ENCODE measurements at places on chromosomes 7 and 10.

- H3K4me3 ChIP-seq, result no peak overlapping the region
- H3K4me1 ChIP-seq, result no peaks in the 10 kb centered on the region
- H3K27ac ChIP-seq, result no peak overlapping the region
- H3K27me3 ChIP-seq, result no peaks in the 10 kb centered on the region
- no peaks in the 10 kb centered on the region for H3K36me3 ChIP-seq
Observed at GRCh38 chr10:51137756-51138529, 63.7 kb downstream of the PRKG1 start.

- peaks cover 21% of the 10 kb centered on the region for H3K36me3 ChIP-seq
- H3K4me3 ChIP-seq, result peak overlapping the region; percentile 91
- H3K27me3 ChIP-seq, result no peaks in the 10 kb centered on the region
- H3K27ac ChIP-seq, result peak overlapping the region; percentile 96
- H3K4me1 ChIP-seq, result peaks cover 27% of the 10 kb centered on the region
Observed at GRCh38 chr10:122981066-122981464, 864 bp downstream of the PSTK start.

DNA sequence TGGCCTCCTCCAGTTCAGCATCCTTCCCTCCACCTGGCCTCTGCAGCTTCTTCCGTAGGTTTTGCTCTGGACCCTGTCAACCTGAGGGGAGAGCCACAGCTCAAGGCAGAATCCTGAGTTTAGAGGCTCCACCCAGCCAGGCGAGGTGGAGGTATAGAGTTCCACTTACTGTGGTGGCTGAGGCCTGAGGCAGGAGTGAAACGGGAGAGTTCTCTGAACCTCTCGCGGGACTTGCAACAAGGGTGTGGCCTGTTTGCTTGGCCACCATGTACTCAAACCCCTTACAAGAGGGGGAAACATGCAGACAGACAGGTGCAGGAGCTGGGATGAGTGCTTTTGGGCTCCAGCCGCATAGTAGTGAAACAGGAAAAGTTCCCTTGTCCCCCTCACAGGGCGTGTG, 154.0 kb upstream of the C7orf33 start:
- peaks cover 6% of the 10 kb centered on the region for H3K4me1 ChIP-seq
- DNase-seq, result no peak
- H3K4me3 ChIP-seq, result no peak overlapping the region
- H3K36me3 ChIP-seq, result peaks cover 1% of the 10 kb centered on the region
- peaks cover 17% of the 10 kb centered on the region for H3K27me3 ChIP-seq

DNA sequence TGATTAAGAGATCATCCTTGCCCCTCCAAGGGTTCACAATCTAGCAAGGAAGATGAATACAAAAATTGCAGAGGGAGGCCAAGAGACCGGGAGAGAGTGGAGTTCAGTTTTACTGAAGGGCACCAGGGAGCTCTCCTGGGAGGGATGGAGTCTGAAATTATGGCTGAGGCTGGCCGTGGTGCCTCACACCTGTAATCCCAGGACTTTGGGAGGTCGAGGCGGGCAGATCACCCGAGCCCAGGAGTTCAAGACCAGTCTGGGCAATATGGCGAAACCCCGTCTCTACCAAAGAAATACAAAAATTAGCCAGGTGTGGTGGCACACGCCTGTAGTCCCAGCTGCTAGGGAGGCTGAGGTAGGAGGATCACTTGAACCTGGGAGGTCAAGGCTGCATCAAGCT, 51.4 kb upstream of the MXI1 start:
- DNase-seq, result no peak
- H3K36me3 ChIP-seq, result peaks cover 9% of the 10 kb centered on the region
- peak overlapping the region; percentile 75 for H3K27ac ChIP-seq
- H3K27me3 ChIP-seq, result peaks cover 89% of the 10 kb centered on the region

DNA sequence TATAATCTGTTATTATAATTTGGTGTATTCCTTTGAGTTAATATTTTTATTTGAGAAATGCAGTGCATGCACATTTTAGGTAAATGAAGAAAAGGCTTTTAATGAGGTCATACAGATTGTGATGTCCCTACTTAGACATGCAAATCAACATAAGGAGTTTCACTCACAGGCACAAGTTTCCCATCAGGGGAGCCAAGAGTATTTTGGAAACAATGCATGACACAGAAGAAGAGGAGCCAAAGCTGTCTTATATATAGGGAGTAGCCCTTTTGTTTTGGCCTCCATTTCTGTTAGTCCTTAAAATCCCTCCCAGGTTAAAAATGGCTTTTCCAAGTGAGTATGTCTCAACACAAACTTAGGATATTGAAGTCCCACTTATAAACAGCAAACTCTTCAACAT, 703.4 kb upstream of the ANKRD30A start:
- no peak overlapping the region for H3K27ac ChIP-seq
- no peak for DNase-seq
- H3K4me1 ChIP-seq, result no peaks in the 10 kb centered on the region
- no peak overlapping the region for H3K4me3 ChIP-seq

DNA sequence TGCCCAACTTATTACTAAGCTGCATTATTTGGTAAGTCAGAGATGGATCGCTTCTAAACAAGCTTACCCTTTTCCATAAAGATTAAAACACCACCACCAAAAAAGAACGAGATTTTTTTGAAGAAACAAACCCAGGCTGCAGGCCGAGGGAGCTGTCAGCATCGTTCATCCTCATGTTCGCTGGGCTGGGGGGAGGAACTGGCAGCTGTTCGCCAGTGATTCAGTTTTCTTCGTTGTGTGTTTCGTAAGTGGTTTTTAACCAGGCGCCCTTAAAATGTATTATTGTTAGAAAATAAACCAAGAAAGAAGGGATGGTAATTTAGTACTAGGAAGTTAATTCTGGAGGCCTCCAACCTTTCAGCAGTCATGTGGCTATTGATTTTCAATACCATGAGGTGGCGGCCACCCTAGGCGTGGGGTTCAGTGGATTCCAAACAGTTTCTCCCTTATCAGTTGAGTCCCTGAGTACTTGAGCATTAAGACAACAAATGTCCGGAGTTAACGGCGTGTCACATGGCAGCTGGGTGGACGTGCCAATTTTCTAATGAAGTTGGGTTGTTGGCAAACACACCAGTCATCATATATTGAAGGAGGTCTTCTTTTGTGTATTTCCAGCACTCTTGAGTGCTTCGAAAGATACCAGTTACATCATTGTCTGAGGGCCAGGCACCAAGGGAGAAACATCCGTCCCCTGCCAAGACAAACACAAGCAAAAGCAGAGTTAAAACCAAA, 173.2 kb downstream of the EBF3 start:
- H3K36me3 ChIP-seq, result peaks cover 6% of the 10 kb centered on the region
- H3K27ac ChIP-seq, result no peak overlapping the region
- no peaks in the 10 kb centered on the region for H3K4me1 ChIP-seq

DNA sequence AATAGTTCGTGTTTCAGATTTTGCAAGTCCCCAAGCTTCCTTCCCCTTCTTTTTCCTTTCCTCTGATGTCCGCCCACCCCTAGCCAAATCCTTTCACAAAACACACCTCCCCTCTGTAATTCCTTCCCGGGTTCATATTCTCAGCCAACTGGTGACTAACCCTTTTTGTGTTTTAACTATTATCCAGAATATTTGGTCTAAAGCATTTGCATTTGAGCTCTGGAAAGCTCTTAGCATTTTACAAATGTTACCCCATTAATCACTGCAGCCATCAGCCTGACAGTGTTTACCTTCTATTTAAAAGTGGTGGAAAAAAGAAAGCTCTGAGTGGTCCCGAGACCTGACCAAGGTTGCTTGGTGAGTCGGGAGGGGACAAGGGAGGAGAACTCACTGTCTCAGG, 139.0 kb downstream of the CREB5 start:
- H3K27ac ChIP-seq, result no peak overlapping the region
- peaks cover 43% of the 10 kb centered on the region for H3K27me3 ChIP-seq
- no peaks in the 10 kb centered on the region for H3K4me1 ChIP-seq
- no peak overlapping the region for H3K4me3 ChIP-seq

DNA sequence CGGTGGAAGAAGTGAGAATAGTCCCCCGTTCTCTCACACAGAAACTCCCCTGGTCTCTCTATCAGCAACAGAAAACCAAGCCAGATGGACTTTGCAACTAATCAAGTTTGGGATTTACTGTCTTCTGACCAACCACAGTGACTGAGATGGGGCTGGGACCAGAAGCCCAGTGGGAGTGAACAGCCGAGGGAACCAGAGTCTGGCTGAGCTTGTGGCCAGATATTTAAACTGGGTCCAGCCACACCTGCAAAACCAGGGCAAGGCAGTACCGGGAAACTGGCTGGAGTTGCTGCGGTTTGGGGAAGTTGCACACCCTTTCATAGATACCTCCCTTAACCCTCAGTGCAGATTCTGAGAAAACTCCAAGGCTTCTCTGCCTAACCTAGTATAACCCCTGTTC, 6.0 kb downstream of the GSTK1 start:
- peaks cover 32% of the 10 kb centered on the region for H3K36me3 ChIP-seq
- no peak overlapping the region for H3K4me3 ChIP-seq
- no peak overlapping the region for H3K27ac ChIP-seq
- no peaks in the 10 kb centered on the region for H3K27me3 ChIP-seq

DNA sequence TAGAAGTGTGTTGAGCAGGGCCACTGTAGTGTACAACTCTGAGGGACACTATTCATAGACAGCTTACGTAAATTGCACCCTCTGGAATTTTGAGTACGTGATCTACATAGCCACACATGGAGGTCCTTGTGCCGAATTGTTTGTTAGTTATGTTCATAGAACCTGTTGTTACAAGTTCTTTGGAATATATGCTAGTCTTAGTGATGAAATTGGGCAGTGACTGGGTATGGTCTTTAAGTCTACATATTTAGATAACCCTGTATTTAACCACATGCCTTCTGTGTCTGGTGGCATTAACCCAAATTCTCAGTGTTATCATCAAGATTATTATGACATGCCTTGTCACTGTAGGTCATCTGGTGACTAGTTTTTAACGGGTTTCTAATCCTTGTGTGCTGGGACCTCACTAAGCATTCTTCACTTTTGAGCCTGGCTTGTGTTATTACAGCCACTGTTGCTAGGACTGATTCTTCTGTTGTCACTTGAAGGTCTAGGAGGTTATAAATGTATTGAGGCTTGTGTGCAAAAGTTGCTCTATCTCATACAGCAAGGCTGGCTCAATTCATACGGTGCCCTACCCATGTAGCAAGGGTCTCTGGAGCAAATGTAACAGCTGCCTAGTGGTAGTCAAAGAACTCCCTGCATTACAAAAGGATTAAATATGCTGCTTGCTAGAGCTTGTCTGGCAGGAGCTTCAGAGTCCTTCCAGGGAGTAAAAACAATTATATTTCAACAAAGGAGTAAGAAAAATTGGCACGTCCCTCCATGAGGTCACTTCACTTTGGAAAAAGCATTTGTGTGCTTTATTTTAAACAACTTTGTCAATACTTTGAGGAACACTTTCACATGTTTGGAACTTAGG, 65.4 kb downstream of the CDK14 start:
- H3K27me3 ChIP-seq, result no peaks in the 10 kb centered on the region
- H3K27ac ChIP-seq, result no peak overlapping the region
- no peaks in the 10 kb centered on the region for H3K36me3 ChIP-seq
- no peak for DNase-seq
- no peak overlapping the region for H3K4me3 ChIP-seq
- no peaks in the 10 kb centered on the region for H3K4me1 ChIP-seq

DNA sequence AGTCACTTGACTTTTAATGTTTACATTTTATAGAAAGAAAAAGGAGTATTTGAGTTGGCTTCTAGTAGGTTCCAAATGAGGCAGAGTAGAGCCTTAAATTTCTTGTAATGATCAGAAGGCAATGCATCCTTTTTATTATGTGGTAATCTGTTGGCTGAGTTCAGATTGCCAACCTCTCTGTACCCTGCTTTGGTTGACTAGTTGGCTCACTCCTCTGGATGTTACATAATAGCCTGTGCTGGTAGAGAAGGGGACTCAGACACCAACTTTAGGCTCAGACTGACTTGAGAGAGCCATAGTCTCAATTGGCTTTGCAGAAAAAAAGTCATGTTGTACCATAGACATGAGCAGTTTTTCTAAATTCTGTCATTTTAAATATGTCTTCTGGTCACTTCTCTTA, 46.8 kb upstream of the GLCCI1 start:
- peak overlapping the region; percentile 30 for H3K4me3 ChIP-seq
- peaks cover 4% of the 10 kb centered on the region for H3K36me3 ChIP-seq
- H3K4me1 ChIP-seq, result peaks cover 22% of the 10 kb centered on the region
- H3K27ac ChIP-seq, result no peak overlapping the region
- no peaks in the 10 kb centered on the region for H3K27me3 ChIP-seq

DNA sequence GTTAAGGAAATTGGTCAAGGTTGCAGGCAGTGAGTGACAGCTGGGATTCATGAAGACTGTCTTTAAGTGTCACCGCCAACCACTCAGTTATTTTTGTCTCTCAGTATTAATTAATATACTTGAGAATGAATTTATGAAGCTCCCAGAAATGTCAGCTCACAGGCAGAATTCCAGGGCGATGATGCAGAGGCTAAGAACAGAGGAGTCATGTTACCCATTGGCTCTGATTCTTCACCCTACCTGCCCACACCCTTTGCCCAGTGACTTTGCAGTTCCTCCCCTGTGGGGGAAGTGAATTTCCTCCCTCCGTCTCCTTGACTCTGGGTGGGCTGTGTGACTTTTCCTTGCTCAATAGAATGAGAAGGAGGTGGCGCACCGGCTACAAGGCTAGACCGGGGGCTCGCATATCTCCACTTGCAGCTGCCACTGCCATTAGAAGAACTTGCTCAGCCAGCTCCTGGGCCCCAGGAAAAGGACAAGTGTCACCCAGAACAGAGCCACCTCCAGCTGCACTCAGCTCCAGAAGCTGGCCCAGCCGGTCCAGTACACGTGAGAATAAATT, 157.1 kb upstream of the PRKCQ start:
- peaks cover 63% of the 10 kb centered on the region for H3K27me3 ChIP-seq
- H3K27ac ChIP-seq, result no peak overlapping the region
- peaks cover 3% of the 10 kb centered on the region for H3K36me3 ChIP-seq
- DNase-seq, result no peak
- no peaks in the 10 kb centered on the region for H3K4me1 ChIP-seq

Measured in central memory CD8-positive, alpha-beta T cell (primary cell).